Mammary epithelial cell (primary cell): ENCODE measurements at places on chromosomes 1 and 21. TPM values are rescaled to one million over a fixed set of nuclear protein-coding genes. Genes with fewer than 3 reads are reported as not detected.
A peak's percentile ranks its signal among the peaks of the same experiment; 100 is the strongest.

DNA sequence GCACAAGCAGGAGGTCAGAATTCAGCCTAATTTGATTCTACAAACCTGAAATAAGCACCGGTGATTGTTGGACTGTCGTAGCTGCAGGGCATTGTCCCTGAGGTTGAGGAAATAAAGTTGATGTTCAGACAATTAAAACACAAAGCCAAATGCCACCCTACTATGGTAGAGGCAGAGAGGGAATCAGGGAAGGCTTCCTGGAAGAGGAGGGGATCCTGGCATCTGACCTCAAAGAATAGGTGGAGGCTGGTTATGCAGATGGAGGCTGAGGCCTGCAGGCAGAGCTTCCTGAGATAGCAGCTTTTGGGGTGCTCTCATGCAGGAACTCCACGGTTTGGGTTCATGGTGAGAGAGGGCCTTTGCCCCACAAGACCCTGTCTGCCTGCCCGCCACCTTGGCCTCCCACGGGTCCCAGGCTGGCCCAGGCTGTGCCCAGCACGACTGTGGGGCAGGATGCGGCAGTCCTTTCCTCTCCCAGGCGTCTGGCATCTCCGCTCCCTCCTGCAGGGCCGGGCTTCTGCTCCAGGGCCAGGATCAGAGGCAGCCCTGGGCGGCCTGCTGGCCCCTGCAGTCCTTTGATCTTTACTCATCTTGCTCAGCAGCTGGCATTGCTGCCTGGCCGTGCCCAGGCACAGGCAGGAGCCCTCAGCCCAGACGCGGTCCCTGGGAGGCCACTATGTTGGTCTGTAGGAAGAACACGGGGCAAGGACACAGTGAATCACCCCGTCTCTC, 134.1 kb upstream of the VAMP3 start:
- no peak for DNase-seq

DNA sequence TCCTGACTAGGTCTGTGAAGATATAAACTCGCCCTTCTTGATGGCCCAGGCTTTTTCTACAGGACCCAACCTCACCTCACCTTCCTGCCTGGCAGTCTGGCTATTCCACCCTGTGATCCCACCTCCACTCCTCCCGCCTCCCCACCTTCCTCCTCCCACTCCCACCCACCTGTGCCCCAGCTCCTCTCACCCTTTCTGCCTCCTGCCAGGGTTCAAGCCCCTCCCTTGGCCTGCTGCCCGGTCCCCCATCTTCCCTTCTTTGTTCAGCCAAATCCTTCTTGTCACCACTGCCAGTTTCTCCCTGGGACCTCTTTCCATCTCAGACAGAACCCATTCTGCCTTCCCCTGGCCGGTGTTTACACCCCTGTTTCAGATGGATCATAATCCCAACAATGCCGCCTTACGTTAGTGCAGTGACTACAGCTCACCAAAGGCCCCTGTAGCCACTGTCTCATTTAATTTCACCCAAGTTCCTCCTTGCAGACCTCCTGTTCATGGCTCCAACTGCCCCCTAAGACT, 127.5 kb upstream of the EDN2 start:
- no peak for DNase-seq

GRCh38 chr1:181849071-181849470, 212.4 kb downstream of the ZNF648 start:
- no peak for DNase-seq

GRCh38 chr1:20699558-20699957, 18.2 kb downstream of the KIF17 start:
- DNase-seq = no peak

- peak; percentile 69 for DNase-seq
Observed at GRCh38 chr1:94543001-94543400, 1.4 kb upstream of the F3 start.

- no peak for DNase-seq
Observed at GRCh38 chr1:184860985-184861754, 106.5 kb upstream of the EDEM3 start.

GRCh38 chr21:36606287-36606982, 92.5 kb upstream of the SIM2 start:
- DNase-seq = no peak

DNA sequence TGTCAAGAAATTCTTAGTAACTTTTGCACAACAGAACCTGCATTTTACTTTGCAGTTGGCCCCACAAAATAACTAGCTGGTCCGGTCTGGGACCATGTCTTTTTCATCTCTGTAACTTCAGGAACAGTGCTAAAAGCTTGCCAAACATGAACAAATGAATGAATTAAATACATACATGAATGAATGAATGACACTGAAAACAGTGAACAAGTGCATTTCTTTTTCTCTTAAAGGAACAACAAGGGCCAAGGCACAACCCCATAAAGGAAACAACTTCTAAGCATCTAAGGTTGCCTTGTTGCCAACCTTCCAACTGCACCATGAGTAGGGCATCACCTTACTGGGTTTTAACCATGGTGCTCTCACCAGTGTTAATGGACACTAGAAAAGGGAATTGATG, 534.4 kb upstream of the PKN2 start:
- DNase-seq = no peak

- no peak for DNase-seq
Observed at GRCh38 chr1:111786669-111787207, 31.0 kb downstream of the DDX20 start.

- DNase-seq = no peak
Observed at GRCh38 chr1:3355089-3355488, 99.4 kb upstream of the ARHGEF16 start.

DNA sequence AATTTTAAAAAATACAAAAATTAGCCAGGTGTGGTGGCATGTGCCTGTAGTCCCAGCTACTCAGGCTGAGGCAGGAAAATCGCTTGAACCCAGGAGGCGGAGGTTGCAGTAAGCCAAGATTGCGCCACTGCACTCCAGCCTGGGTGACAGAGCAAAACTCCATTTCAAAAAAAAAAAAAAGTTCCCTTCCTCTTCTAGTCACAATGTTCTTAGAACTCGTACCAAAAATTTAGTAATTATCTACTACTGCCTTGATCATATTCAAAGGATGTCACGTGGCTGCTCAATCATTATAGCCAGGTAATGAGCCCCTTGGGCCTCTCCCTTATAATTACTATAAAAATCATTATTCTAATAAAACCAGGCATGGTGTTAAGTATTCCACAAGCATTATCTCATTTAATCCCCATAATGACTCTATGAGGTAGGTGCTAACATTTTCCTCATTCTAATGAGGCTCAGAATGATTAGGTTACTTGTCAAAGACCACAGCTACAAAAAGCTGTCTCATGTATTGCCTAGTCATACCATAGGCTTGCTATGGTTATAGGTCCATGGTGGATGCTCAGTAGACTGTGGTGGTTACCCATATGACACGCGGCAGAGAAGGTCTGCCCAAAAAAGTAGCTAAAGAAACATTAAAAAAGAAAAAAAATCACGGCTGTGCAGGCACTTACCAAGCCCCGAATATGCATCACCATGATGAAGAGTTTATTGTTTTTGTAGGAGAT, 15.5 kb upstream of the PPP1R15B start:
- DNase-seq = no peak

GRCh38 chr1:21270086-21270689, 20.1 kb downstream of the ECE1 start:
- no peak for DNase-seq

- no peak for DNase-seq
Observed at GRCh38 chr1:67674260-67675011, 10.6 kb upstream of the GADD45A start.

- DNase-seq = no peak
Observed at GRCh38 chr1:207891148-207891547, 19.8 kb downstream of the CD34 start.

DNA sequence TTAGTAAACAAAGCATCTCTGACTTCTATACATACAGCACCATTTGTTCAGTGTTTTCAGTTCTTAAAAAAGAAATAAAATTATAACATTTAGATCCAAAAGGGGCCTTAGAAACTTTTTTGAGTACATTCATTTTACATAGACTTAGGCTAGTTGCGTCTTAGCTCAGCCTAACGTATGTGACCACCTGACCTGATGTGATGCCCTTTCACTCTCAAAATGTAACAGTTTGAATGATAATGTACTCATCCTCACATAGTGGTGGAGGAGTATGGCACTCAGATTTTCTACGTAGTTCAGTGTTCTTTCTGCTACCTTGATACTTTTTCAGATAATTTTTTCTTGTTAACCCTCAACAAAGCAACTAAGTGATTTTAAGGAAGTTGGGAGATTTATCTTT, 43.4 kb downstream of the RPRD2 start:
- no peak for DNase-seq

- DNase-seq = no peak
Observed at GRCh38 chr1:25504706-25505595, 38.5 kb upstream of the LDLRAP1 start.

GRCh38 chr1:216450227-216450626, 27.0 kb upstream of the USH2A start:
- no peak for DNase-seq

DNA sequence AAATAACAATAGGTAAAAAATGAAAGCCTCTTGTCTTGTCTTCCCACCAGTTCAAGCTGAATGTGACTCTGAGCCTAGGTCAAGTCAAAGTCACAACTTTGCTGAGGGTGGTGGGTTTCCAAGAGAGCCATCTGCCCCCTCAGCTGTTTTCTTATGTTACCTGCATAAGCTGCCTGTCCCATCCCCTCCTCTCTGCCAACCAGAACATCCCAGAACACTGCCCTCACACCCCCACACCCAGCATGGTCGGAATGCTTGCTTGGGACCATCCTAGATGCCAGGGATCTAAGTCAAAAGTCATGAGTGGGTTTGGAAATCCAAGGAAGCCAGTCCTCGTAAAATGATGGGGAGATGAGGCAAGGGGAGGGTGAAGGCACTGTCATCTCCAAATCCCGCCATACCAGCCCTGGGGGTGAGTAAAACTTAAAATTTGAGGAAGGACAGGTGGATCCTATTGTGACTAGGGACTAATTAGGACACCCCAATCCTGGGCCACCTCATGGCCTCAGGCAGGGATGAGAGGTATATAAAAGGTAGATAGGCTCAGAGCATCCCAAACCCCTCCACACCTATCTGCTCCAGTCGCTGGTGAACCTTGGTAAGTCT, at the start of gene SPRR5:
Gene SPRR5, plus strand, starts transcription at position 556 of the 606 bp plus-strand sequence. CDS start 1,349 bp downstream, outside the sequence.
- no peak for DNase-seq

- DNase-seq = no peak
Observed at GRCh38 chr1:21909787-21910503, 27.2 kb downstream of the HSPG2 start.

DNA sequence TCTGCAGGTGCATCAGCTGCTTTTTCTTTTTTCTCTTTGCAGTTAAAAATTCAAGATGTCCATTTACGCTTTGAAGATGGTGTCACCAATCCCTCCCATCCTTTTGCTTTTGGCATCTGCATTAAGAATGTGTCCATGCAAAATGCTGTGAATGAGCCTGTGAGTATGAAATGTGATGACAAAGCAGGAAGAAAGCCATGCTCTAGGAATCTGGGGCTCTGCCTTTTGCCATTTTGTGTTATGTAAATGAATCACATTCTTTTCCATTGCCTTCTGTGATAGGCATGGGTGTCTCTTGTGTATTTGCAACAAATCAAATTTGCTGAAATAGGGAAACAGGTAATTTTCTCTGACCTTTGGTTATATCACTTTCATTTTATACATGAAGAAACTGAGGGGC, 19.4 kb downstream of the VPS13D start:
- DNase-seq = no peak

DNA sequence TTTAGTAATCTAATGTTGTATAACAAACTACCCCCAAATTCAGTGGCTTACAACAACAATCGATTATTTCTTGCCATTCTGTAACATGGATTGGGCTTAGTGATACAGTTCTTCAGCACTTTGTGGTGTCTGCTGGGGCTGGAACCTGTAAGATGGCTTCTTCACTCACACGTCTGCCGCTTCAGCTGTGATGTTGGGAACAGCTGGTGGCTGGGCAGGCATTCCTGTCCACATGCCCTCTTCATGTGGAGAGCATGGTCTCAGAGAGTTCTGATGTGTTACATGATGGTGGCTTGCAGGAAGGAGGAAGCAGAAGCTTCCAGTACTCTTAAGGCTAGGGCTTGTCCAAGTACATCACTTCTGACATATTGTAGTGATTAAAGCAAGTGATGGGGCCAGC, 276.9 kb downstream of the PTBP2 start:
- DNase-seq = no peak

GRCh38 chr1:56665384-56665783, 20.3 kb downstream of the PRKAA2 start:
- DNase-seq = no peak

DNA sequence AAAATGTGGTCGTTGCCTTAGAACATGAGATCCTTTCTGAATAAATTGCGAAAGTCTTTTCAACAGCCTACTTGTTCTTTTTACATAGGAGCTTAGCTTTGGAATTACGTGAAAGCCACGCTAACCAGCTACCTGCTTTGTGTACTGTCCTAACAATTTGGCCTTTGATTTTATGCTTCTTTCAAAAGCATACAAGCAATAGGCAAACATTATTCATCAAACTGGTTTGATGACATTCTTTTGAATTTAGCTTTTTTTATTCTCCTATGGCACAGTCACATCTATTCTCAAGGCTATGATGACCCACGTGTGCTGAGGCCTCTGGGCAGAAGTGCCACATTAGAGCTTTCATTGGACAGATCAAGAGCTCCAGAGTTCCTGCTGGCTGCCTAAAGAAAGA, 178.0 kb upstream of the DPT start:
- peak; percentile 71 for DNase-seq

GRCh38 chr1:245771511-245772281, 616.9 kb downstream of the KIF26B start:
- peak; percentile 40 for DNase-seq

DNA sequence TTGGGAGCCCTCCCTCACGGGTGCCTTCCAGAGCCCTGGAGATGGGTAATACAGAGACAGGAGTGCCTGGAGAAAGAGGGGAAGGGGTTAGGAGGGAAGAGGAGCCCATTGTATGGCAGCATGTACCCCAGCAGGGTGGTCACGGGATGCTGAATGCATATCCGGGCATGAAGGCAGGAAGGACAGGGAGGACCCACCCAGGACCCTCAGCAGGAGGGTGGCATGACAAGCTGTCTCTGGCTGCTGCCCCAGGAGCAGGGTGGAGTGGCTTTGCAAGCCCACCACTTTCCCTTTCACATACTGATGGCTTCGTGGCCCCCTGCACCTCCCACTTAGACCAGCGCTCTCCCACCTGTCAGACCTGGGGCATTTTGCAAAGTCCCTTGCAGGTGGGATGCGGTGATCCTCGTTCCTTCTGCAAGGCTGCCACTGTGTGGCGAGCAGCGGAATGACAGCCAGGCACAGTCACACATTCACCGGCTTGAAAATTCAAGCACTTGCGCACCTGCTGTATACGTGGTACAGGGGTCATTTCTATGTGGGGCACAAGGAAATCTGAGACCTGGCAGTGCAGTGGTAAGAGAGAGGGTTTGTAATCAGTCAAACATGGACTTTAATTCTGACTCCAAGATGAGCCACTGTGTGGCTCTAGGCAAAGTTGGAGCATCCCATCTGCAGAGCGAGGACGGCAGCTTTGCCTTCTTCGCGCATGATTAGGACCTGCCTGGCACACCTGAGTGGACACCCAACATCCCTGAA, 53.2 kb upstream of the TMEM51 start:
- peak; percentile 14 for DNase-seq

- no peak for DNase-seq
Observed at GRCh38 chr21:42469272-42469671, 26.8 kb downstream of the RSPH1 start.

Gene CD1B
- not detected for polyA plus RNA-seq

Gene CFHR5
- polyA plus RNA-seq = not detected

Gene HPCAL4
- 0.02 TPM for polyA plus RNA-seq

Gene RHBDL2
- polyA plus RNA-seq = 3.2 TPM

Gene RORC
- polyA plus RNA-seq = 0.09 TPM

Gene TCHHL1
- not detected for polyA plus RNA-seq

Gene S100A3
- 46.1 TPM for polyA plus RNA-seq

Gene CNTN2
- not detected for polyA plus RNA-seq

Gene CNR2
- not detected for polyA plus RNA-seq

Gene AUNIP
- polyA plus RNA-seq = 9.9 TPM

Gene LCE3D
- polyA plus RNA-seq = 0.58 TPM

Gene CD34
- 0.02 TPM for polyA plus RNA-seq
